ENCODE measurements at places on chromosomes 1 and 21. TPM values are rescaled to one million over a fixed set of nuclear protein-coding genes. Genes with fewer than 3 reads are reported as not detected.

GRCh38 chr1:101025283-101025656 is 314 bp downstream of the DPH5 start:
- no peak for DNase-seq

SPATA45 gene
- not detected for total RNA-seq

GRCh38 chr1:50197216-50197615 is 88.5 kb downstream of the ELAVL4 start:
- no peak for DNase-seq

GRCh38 chr21:36700295-36700970 is 1.5 kb downstream of the SIM2 start:
- DNase-seq, result no peak

GRCh38 chr1:219310181-219310728 is 136.6 kb downstream of the LYPLAL1 start:
- no peak for DNase-seq

DNA sequence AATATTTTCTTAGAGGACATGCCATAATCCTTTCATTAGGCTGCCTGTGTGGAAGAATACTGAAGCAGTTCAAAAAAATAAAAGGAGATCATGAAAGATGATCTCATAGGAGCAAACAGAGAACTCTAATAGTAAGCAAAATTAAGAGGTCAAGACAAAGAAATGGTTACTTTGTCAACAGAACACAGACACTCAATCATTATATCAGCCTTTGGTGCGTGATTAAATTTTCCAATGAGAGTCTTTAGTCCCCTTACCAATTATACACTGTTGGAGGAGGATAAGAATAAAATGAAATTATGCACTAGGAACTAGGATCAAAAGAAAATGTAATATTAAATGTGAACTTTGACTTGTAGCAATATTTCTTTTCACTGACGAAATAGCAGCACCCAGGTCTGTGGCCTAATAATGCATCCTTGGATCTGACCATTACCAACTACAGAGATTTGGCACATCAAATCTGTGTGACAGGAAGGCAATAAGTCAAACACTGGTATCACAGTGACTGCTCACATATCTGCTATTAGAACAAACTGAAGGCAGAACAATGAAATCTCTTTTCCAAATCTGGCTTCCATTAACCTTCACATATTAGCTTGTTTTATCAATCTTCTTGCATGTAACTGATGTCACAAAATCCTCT is 1812.9 kb downstream of the PLA2G4A start:
- no peak for DNase-seq

DNA sequence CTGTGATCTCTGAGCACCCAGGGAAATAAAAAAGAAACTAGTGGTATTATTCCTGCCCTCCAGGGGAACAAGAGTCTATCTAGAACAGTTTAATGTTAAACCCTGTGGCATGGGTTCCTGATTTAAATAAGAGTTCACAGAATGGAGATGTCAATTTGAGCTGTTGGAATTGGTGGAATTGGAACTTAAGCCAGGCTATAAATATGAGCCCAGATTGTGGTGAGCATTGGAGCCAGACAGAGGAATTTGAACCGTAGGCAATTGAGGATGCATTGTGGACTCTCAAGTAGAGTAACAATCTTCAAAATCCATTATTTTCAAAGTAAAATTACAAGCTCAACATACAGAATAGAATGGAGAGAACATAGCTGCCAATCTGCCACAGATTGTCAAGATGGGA is 98.2 kb downstream of the NEK7 start:
- DNase-seq, result no peak
